ENCODE measurements at places on chromosomes 1 and 21.

DNA sequence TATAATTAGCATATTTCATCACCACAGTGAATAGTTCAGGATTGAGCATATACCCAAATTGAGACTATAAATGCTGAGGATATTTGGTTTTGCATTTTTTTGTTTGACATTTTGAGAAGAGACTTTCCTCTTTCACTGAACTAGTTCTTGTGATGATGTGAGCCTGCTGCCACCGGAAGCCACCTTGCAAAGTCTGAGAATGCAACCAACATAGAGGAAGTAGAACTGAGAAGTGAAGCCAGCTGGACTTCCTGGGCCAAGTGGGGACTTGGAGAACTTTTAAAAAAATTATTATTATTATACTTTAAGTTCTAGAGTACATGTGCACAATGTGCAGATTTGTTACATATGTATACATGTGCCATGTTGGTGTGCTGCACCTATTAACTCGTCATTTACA lies 102.3 kb downstream of the RPE65 start:
- DNase-seq = no peak

DNA sequence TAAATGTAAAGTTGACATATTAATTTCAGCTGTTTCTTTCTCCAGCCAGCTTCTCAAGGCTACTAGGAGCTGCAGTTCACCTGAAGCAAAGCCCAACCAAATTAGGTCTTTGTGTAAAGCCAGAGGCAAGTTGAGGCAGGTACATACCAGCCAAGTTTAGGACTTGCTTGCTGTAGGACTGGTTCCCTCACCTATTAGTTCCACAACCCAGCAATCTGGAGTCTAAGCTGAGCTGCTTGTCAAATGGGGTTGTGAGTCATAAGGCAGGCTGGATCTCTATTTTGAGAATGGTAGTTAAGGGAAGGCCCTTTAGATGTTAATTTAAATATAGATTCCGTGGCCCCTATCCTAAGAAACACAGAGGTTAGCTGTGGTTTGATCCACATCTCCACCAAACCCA lies 7.6 kb upstream of the FLG2 start:
- DNase-seq = no peak

GRCh38 chr1:226632169-226632879 lies 83.8 kb downstream of the STUM start:
- no peak for DNase-seq

DNA sequence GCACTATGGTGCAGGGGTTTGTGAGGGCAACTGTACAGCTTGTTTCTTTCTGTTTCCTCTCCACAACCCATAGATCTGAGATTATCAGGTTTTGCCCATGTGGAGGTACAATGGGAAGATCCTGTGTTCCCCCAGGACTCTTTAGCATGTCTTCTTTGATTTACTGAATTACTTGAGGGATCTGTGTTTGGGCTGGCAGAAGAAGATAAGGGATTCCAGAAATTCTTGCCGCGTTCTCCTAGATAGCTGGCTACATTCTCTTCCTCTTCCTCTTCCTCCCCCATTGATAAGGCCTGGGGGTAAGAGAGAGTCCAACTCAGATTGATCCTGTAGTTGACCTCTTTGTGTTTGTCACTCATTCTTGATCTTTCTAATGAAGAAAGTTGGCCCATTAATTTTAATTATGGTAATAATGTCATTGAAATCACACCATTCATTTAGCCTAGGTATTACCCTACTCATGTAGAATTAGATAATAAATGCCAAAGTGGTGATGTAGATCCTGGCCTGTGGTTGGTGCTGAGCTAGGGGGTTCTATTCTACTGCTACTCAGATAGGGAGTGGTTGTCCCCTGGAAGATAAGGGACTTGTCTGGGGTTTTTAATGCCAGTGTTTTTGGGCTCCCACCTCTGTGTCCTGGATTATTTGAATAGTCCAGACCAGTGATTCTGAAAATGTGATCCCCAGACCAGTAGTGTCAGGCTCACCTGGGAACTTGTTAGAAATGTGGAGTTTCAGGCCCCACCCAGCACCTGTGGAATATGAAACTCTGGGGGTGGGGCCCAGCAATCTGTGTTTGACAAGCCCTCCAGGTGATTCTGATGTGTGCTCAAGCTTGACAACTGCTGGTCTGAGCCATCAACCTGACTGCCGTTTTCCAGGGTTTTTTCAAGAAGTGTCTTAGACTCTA lies 122.2 kb downstream of the NOS1AP start:
- DNase-seq = no peak

DNA sequence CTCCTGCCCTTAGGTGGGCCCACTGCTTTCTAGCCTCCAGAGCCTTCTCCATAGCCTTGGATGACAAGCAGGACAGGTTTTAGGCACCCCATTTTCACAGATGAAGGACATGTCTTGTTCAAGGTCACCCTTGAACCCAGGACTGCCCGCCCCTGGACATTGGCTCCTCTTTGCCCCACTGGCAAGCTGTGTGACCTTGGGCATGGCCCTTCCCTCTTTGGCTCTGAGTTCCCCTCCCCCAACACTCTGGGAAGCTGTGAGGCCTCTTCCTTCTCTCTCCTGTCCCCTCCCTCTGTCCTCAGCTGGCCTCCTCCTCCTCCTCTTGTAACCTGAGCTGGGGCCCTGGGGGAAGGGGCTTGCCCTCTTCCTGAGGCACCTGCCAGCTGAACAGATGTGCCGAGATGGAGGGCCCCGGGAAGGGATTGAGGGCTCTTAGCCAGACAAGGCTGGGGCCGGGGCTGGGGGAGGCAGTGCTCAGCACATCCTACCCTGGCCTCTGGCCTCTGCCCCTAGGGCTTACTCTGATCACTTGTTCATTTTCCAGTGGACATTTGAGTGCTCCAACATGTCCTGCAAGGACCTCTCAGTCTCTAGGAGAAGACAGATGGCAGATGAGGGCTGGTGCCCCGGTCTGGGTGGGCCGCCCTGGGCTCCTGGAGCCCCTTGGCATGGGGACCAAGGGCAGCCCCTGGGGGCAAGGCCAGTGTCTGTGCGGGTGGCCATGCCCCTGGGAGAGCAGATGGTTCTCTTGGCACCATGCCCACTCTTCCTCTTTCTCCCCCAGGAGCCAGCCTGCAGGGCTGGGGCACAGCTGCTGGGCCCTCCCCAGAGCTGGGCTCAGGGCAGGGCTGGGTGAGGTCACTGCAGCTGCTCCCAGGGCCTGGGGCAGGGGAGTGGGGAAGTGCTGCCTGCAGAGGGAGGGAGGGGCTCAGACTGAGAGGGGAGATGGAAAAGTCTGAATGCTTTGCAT lies 10.7 kb downstream of the FOXO6 start:
- peak; percentile 91 for DNase-seq

DNA sequence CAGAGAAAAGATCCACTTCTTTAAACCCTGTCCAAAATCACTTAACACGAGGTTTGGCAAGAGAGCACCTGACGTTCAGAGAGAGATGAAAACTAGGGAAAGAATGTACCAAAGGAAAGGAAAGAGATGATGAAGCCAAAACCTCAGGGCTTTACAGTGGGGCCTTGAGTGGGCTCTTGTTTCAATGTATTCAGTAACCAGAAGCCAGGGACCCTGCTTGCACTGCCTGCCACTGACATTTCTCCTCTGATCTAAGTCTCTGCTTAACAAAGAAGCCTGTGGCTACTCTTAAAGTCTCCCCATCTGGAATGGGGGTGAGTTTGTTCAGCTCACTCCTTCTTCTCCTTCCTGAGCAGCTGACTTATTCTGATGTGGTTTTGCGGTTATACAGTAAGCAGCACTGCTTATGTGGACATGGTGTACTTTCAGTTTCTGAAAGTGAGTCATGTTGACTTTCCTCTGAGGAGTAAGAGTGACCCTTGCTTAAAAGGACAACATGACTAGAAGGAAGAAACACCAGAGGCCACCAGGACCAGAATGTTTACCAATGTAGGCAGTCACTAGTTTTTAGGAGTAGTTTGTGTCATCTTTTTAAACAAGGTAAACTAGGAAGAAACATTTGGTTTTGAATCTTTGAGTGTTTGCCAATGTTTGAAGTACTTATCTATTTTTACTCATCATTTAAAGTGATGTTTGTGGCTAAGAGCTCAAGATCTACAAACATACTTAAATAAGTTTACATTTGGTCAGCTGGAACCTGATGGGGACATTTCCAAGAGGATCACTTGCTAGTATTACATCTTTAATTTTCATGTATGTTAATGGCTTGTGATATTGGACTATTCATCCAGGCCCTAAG lies 87.4 kb downstream of the FASLG start:
- DNase-seq = no peak

GRCh38 chr1:212728606-212729005 lies 29.0 kb upstream of the BATF3 start:
- no peak for DNase-seq

GRCh38 chr1:163056831-163057230 lies 12.3 kb upstream of the RGS4 start:
- no peak for DNase-seq

- DNase-seq = no peak
These were observed 4.8 kb upstream of the IFNLR1 start for GRCh38 chr1:24191860-24192259.

DNA sequence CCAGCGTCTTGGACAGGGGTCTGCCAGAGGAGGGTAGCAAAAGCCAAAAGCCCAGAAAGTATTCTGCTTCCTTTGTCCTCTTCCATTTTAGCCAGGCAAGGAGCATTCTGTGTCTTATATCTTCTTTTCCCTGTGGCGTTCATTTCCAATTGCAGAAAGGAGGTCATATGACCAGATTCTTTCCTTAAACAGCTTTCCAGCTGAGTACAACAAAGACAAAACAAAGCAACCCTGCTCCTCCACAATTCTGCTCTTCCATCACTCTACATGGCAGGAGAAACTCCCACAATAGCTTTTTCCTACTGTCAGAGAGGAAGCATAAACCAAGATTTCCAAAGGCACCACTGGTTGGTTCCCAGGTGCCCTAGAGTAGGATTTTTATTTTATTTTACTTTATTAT lies 19.7 kb downstream of the ENSA start:
- no peak for DNase-seq

DNA sequence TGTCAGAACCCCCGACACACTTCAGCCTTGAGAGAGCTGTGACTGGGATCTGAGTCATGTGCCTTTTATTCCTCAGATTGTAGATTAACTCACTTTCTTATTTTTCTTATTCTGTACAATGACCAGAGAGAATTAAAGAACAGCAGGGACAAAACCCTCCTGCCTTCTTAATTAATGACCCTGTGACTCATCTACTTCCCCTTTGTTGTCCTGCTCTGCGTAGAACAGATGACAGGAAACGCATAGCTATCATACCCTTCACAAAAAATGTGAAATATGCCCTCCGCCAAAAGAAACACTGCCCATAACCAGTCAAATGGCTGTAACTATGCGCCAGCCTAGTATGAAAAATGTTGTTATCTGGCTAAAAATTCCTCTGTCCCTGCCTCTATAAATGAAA lies 9.1 kb upstream of the PADI2 start:
- DNase-seq = no peak

GRCh38 chr1:174914991-174915390 lies 84.8 kb upstream of the CACYBP start:
- no peak for DNase-seq

GRCh38 chr1:234684856-234685255 lies 74.9 kb upstream of the IRF2BP2 start:
- no peak for DNase-seq

- DNase-seq = no peak
These were observed 48.4 kb upstream of the ATP6V1G3 start for GRCh38 chr1:198588845-198589244.

DNA sequence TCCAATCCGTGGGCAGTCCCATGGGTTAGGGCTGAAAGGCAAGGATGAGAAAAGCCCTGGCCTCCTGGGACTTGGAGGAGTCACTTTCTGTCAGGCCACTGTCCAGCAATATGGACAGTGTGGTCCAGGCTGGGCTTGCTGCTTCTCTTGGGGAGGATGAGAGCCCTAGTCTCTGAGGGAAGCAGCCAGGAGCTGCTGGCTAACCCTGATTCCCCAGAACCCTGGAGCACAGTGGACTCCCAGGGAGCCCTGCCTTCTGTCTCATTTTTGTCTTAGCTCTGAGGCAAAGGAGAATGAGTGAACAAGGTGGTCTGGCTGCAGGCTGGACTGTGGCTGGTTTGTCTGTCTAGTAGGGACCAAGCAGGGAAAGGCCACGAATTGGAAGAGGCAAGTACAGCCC lies 23.8 kb upstream of the EDN2 start:
- no peak for DNase-seq

GRCh38 chr1:156064615-156065014 lies 3.7 kb downstream of the RAB25 start:
- no peak for DNase-seq

GRCh38 chr1:159318784-159319551 lies 16.8 kb downstream of the FCER1A start:
- no peak for DNase-seq

DNA sequence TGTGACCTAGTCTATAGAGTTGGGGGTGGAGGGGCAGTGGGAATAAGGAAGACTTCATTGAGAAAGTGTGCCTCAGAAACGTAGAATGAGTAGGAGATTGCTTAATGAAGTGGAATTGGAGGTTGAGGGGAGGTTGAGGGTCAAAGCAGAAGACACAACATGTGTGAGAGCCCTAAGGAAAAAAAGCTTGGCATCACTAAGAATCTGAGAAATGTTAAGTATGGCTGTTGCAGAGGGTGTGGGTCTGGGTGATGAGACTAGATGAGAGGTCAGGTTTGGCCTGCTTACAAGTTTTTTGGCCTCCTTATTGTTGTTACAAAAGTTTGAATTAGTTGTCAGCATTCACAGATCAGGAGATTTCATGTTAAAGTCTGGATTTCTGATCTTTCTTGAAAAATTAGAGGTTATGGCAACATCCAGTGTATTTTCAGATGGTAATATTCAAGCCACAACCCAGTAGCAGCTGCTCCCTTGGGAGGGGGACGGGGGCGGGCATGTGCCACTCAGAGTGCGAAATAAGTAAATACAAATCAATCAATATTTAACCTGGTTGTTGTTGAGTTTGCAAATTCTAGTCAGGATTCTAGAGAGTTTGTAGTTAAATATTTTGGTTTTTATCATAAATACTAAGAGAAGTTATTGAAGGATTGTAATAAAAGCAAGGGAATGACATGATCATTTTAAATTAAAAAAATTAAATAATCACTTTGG lies 4.3 kb downstream of the MAN1A2 start:
- DNase-seq = no peak

DNA sequence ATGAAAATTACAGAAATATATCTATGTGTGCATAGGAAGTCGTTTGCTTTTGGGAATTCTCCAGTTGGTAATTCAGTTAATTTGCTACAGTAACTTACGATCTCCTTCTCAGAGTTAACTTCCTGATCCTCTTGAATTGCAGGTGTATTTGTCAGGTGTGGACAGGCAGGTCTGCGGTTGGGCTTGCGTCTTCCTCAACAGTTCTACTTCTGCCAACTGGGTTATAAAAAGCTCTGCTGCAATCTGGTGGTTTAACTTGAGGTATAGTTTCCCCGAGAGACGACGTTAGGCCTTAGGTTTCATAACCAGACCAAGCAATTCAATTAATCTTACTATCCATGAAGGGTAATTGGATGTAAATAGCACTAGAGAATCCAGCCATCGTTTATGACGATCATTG lies 88.2 kb downstream of the GABPA start:
- DNase-seq = no peak

- DNase-seq = peak; percentile 98
These were observed at the start of gene MCL1 for GRCh38 chr1:150579110-150579944. TSS of gene MCL1 (minus strand) at chr1:150579610. CDS start at chr1:150579530, 80 bp downstream.

DNA sequence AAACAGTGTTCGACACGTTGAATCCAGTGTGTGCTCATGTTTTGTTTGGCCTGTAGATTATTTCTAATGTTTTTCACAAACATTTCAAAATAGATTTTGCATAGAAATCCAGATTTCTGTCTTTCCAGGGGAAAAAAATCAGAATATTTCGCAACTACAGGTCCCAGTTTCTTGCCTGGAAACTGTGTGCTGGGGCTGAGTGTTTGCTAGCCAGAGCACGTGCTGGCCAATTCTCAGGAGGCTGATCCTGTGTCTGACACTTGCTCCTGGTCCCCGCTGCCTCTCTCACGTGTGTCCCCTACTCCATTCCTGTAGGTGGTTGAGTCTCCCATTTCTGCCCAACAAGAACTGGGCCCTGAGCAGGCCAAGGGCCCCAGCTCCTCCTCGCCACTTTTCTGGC lies 2.4 kb downstream of the MAB21L3 start:
- no peak for DNase-seq
